ENCODE measurements at places on chromosomes 1 and 21.

GRCh38 chr1:118075116-118075515 lies 109.9 kb downstream of the SPAG17 start:
- no peak for DNase-seq

DNA sequence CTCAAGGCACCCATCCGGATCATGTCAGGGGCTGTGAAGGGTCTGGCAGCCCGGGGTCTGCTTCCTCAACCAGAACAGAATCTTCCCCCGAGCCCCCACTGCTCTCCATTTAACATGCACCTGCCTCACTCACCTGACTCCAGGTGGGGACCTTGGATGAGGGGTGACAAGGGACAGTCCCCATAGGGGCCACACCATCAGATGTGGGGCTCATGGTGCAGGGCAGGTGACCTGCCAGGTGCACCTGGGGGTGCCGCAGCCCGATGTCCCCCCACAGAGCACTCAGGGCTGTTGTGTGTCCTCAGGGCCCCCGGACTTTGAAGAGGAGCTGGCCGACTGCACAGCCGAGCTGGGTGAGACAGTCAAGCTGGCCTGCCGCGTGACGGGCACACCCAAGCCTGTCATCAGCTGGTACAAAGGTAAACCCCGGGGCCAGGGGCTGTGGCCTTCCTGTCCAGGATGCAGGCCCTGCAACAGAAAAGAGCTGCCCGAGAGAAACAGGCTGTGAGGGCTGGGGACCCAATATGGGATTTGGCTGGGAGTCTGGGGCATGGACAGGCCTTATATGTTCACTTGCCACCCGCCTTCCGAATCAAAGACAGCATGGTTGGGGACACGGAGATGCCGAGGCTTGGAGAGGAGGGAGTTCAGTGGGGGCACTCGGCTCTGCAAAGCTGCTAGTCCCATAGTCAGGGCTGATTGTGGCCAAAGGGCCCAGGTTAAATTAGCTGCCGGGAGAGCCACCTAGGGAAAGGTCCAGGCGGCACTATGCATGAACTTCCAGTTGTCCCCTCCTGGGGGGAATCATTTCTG lies 64.6 kb downstream of the TRIM11 start:
- DNase-seq: no peak

- DNase-seq: no peak
These were observed 8.5 kb downstream of the PYCR2 start for GRCh38 chr1:225915538-225915991.

- no peak for DNase-seq
These were observed 11.2 kb upstream of the HMGB4 start for GRCh38 chr1:33852711-33853110.

- no peak for DNase-seq
These were observed 10.9 kb upstream of the AGPAT3 start for GRCh38 chr21:43853851-43854772.

DNA sequence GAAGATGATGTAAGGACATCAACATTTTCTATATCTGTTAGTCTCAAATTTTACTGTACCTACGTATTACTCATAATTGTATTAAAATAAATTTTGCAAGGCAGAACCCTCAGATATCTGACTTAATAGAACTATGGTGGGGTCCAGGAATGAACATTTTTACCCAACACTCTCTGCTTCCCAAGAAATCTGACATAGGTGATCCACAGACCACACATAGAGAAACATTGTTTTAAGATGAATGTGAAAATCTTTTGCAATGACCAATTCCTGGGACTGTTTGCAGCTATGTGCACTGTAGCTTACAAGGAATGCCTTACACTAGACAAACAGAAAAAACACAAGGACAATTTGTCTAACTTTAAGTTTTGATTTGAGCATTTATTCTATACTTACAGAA lies 645.6 kb upstream of the ADGRL2 start:
- no peak for DNase-seq

DNA sequence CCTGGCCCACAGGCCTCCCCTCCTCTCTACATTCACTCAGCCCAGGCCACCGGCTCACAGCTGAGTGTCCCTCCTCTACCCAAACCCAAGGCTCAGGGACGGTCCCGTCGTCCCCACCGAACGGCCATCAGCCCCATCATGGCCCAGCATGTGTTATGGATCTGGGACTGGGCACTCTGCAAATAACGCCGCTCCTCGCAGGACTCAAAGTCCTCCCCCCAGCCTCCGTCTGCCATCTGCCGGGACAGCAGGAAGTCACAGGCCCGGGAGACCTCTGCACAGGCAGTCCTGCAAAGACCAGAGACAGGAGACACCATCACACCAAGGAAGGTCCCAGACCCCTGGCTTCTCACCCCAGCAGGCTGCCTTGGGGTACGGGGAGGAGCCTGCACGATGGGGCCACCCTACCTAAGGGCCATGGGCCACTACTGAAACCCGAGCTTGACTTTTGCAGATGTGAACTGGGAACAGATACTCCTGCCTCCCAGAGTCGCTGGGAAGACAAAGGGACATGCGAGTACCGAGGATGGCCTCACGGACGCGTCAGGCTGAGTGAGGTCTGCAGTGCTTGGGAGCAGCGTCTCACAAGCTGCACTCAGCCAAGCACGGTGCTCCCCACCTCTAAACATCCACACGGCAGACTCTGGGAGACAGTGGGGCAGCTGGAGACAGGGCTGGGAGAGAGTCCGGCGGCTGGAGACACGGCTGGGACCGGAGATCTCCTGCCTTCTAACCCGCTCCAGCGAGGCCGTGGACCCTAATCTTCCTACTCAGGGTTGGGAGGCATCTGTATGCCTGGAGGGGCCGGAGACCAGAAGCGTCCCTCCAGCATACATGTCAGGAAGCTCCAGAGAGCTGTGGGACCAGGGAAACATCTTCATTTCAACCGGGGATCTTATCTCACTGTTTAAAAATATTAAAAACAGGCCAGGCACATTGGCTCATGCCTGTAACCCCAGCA lies 10.4 kb upstream of the SPATC1L start:
- no peak for DNase-seq

GRCh38 chr1:201190624-201191051 lies at the start of gene IGFN1:
TSS of gene IGFN1 (plus strand) at chr1:201190824. CDS start at chr1:201193294, 2,470 bp downstream.
- no peak for DNase-seq

GRCh38 chr1:225851805-225852204 lies 30.4 kb downstream of the TMEM63A start:
- no peak for DNase-seq

DNA sequence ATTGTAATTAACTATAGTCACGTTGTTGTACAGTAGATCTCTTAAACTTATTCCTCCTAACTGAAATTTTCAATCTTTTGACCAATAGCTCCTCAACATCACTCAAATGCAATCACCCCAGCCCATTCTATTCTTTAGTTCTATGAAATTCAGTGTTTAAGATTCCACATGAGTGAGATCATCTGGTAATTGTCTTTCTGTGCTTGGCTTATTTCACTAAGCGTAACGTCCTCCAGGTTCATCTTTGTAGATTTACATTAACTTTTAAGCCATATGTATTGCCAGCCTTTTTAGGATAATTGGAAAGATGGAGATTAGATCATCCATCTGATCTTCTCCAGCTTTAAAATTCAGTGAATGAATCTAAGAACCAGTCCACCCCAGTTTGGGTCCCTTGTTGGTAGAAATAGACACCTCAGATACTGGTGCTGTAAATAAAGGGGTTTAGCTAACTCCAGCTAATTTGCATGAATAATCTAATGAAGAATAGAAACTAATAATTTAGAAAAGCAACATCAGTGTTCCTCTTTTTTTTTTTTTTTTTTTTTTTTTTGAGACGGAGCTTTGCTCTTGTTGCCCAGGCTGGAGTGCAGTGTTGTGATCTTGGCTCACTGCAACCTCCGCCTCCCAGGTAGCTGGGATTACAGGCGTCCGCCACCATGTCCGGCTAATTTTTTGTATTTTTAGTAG lies 7.0 kb downstream of the S100A10 start:
- no peak for DNase-seq

GRCh38 chr1:109895720-109896504 lies 14.7 kb upstream of the CSF1 start:
- peak; percentile 60 for DNase-seq

GRCh38 chr1:76807543-76808260 lies 59.6 kb upstream of the ST6GALNAC5 start:
- no peak for DNase-seq

DNA sequence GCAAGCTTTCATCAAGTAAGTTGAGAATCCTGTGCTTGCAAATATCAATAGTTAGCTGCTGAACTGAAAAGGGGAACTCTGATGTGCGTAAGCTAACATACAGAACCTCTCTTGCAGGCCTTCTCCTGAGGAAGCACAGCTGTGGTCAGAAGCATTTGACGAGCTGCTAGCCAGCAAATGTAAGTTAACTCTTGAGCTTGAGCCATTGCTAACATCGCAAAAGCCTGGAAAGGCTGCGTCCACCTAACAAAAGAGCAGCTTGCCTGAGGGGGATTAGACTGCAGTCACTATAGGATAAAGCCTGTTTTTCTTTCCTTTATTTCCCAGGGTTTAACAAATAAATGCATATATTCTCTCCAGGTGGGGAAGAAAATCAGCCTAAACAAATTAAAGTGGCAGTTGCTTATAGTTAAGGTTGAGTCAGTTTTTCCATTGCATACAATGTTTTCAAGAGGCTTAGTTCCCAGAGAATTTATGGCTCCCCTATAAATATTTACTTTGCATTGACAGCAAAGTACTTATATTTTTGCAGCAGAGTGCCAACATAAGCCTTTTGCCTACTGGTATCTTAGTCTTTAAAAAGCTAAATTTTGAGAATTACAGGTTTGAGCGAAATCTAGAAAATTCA lies 1.5 kb downstream of the RGS2 start:
- no peak for DNase-seq
